Stimulated activated naive CD8-positive, alpha-beta T cell treated with anti-CD3 and anti-CD28 coated beads, Interleukin-15, amount 100 ng/mL, for 72 hours (primary cell): ENCODE measurements at places on chromosomes 13 and 19.

DNA sequence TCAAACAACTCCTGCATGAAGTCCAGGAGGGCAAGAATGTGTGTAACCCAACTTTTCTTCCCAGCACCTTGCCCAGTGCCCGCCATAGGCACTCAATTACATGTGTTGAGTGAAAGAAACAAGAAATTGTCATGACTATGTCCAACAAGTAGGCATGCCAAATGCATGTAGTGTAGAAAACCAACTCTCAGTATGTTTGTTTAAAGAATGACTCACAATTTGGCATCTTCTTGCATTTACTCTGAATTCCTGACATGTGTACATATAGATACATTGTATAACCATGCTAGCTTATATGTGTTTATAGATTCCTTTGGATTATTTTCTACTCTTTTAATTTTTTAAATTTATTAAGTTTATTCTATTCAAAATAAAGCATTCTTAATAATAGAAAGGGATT, 305.0 kb downstream of the EFNB2 start:
- no peak for DNase-seq

DNA sequence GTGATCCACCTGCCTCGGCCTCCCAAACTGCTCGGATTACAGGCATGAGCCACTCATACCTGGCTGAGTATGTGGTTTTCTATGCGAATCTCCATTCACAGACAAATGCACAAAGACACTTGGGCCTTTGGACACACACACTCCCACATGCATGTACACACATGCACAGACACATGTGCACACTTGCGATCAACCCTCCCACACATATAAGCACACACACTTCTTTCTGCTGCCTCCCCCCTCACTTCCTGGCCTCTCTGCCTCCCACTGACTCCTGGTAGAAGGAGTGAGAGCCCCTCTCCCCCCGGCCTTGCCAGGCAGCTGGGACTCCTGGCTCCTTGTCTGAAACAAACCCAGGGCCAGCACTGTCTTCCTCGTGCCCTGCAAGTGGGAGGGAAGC, 29.3 kb upstream of the PLEKHF1 start:
- no peak for DNase-seq

DNA sequence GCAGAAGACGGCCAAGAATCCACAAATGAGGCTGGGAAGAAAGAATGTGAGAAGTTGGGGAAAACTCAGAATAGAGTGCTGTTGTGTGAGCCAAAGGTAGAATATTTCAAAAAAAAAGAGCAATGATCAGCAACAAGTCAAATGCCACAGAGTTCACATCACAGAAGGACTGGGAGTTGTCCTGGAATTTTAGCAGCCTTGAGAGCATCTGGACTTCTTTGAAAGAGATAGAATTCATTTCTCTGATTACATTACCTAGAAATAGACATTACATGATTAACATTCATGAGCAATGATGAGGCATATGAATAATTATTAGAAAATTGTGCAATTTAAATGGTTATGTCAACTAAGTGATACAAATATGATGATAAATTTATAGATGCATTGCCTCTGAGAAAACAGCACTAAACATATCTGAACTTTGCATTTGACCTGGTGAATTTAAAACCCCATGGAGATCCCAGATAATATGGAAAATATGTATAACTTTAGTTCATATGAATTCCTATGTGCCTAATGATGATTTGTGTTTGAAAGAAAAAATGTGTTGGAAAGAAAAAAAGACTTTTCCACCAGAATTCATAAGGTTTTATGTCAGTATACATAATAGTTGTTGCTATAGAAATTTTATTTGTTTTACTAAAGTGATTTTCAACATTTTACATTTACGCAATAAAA, 186.2 kb downstream of the POSTN start:
- no peak for DNase-seq

GRCh38 chr13:91647361-91647990, 249.1 kb downstream of the GPC5 start:
- no peak for DNase-seq

DNA sequence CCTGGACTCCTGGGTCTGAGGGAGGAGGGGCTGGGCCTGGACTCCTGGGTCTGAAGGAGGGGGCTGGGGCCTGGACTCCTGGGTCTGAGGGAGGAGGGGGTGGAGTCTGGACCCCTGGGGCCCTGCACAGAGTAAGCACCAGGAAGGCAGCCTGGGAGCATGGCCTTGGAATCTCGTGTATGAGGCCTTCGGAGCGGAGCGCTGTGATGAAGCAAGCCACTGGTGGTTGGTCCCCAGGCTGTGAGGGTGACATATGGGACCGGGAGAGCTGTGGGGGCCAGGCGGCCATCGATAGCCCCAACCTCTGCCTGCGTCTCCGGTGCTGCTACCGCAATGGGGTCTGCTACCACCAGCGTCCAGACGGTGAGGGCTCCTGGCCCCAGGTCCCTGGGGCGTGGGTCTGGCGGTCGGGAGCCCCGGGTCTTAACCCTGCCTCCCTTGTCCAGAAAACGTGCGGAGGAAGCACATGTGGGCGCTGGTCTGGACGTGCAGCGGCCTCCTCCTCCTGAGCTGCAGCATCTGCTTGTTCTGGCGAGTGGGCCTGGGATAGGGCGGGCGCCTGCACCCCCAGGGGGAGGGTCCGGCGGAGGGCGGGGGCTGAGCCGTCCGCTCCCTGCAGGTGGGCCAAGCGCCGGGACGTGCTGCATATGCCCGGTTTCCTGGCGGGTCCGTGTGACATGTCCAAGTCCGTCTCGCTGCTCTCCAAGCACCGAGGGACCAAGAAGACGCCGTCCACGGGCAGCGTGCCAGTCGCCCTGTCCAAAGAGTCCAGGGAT, 918 bp downstream of the TMEM190 start:
- DNase-seq, result no peak

DNA sequence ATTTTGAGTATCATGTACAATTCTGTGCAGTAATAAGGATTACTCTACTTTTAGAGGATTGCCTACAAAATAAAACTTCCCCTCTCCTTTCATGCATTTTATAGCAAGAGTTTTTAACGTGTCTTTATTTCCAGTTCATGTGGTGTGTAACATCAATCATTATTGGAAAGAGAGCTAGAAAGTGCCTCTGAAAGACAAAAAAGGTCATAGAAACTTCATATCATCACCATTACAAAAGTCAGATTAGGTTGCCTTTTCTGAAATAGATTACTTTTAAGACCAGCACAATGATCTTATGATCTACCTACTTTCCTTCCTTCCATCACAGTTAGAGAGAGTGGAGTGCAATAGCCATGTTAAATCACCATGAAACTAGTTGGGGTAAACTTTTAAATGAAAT, 12.6 kb downstream of the DACH1 start:
- no peak for DNase-seq
